Stimulated activated CD8-positive, alpha-beta memory T cell treated with anti-CD3 and anti-CD28 coated beads, Interleukin-2, amount 100 ng/mL, for 1 hour (primary cell): ENCODE measurements at places on chromosomes 16 and 17.
A peak's percentile ranks its signal among the peaks of the same experiment; 100 is the strongest.

- DNase-seq = no peak
These were observed 514.9 kb upstream of the GOT2 start for GRCh38 chr16:59249011-59249410.

GRCh38 chr16:56262551-56263245 lies 71.4 kb downstream of the GNAO1 start:
- DNase-seq = no peak

DNA sequence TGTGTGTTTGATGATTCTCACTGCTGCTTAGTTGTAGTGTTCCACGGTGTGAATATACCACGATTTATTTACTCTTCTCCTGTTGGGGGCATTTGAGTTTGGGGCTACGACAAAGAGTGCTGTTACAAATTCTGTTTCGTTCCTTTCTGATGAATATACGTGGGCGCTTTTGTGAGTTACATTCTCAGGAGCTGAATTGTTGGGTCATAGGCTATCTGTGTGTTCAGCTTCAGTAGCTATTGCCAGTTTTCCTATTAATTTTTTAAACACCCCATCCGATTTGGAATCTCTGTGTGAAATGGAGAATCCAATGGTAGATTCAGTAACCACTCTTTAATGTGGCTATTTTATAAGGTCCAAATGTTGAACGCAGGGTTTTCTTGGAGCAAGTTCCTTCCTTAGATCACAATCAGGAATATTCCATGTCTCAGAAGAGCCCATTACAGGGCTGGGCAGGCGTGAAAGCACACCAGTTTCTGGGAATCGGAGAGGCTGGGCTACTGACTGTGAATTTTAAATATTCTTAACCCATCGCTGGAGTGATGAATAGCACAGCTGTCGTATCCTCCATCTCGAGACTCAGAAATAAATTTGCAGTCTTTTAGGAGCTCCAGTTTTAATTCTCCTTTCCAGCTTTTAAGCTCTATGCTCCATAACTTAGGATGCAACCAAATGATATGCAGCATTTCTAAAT lies 115.9 kb downstream of the PITPNC1 start:
- DNase-seq = no peak

- DNase-seq = no peak
These were observed 8.1 kb upstream of the FOXF1 start for GRCh38 chr16:86501989-86502855.

GRCh38 chr17:50345432-50346312 lies at the start of gene XYLT2:
XYLT2 (plus strand) TSS chr17:50346126; CDS start chr17:50346141, 15 bp downstream.
- DNase-seq = peak; percentile 85
